ENCODE measurements at places on chromosomes 12 and 14. TPM values are rescaled to one million over a fixed set of nuclear protein-coding genes. Genes with fewer than 3 reads are reported as not detected.

- H3K4me1 ChIP-seq = peaks cover 8% of the 10 kb centered on the region
- no peak overlapping the region for H3K4me3 ChIP-seq
Observed at GRCh38 chr14:69040353-69040752, 61.3 kb upstream of the ACTN1 start.

- no peak overlapping the region for H3K4me3 ChIP-seq
- H3K36me3 ChIP-seq = no peaks in the 10 kb centered on the region
- H3K4me1 ChIP-seq = no peaks in the 10 kb centered on the region
- H3K27me3 ChIP-seq = no peaks in the 10 kb centered on the region
- no peak overlapping the region for H3K27ac ChIP-seq
Observed at GRCh38 chr12:41437563-41437962, 249.4 kb downstream of the PDZRN4 start.

GRCh38 chr14:77270361-77271112, 469 bp downstream of the NGB start:
- H3K4me1 ChIP-seq = no peaks in the 10 kb centered on the region
- no peaks in the 10 kb centered on the region for H3K36me3 ChIP-seq
- DNase-seq = no peak
- peaks cover 30% of the 10 kb centered on the region for H3K27me3 ChIP-seq
- H3K27ac ChIP-seq = no peak overlapping the region

DNA sequence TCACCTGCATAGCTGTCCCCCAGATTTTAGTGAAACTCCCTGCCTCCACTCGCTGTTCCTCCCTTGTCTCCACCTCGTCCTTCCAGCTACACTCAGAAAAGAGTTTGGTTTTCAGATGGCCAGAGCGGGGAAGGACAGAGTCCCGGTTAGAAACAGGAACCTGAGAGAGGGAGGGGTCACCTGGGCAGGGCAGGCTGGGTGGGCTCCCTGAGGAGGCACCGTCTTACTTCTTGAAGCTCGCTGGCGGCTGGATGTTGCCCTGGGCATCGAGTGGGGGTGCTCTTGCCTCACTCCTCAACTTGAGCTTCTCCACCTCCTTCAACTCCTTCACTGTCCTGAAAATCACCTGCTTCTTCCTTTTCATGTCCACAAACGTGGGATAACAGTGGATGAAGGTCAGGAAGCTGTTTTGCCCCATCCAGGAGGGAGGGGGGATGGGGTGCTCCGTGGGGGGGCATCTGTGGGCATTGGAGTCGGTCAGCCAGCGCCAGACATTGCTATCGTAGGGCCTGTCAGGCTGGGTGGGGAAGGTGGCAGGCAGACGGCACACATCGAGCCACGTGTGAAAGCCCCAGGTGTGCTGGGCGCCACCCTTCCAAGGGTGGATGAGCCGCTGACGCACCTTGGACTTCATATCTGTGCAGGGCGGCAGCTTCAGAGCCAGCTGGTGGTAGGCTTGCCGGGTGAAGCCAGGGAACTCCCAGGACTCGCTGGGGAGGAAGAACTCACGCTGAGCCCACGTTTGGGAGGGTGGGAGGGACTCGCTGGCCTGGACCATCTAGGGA, 2.0 kb downstream of the TEX52 start:
- no peaks in the 10 kb centered on the region for H3K4me1 ChIP-seq
- peaks cover 16% of the 10 kb centered on the region for H3K36me3 ChIP-seq
- H3K4me3 ChIP-seq = no peak overlapping the region
- H3K27ac ChIP-seq = no peak overlapping the region
- no peaks in the 10 kb centered on the region for H3K27me3 ChIP-seq
- DNase-seq = no peak

GRCh38 chr14:21313512-21313911, 33.6 kb downstream of the RPGRIP1 start:
- no peak for DNase-seq
- no peak overlapping the region for H3K4me3 ChIP-seq
- H3K36me3 ChIP-seq = no peaks in the 10 kb centered on the region
- H3K27ac ChIP-seq = no peak overlapping the region
- H3K4me1 ChIP-seq = peaks cover 14% of the 10 kb centered on the region
- no peaks in the 10 kb centered on the region for H3K27me3 ChIP-seq

DNA sequence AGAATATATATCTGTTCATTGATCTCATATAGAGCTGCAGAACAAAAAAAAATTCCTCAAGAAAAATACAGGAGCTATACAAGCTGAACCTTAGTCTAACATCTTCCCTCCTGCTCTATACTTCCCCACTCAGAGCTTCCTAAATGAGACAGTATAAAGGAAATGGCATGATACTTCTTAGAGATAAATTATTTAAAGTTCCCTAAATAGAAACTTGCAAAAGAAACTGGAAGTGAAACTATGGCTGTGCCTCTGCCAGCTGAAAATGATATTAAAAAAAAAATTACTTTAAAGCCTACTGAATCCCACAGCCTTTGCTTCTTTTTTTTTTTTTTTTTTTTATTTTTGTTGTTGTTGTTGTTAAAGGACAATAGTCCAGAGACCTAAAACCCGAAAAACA, 11.6 kb upstream of the NEK9 start:
- no peak for DNase-seq
- H3K27me3 ChIP-seq = no peaks in the 10 kb centered on the region
- no peak overlapping the region for H3K4me3 ChIP-seq
- peaks cover 42% of the 10 kb centered on the region for H3K4me1 ChIP-seq
- peak overlapping the region; percentile 72 for H3K27ac ChIP-seq

DNA sequence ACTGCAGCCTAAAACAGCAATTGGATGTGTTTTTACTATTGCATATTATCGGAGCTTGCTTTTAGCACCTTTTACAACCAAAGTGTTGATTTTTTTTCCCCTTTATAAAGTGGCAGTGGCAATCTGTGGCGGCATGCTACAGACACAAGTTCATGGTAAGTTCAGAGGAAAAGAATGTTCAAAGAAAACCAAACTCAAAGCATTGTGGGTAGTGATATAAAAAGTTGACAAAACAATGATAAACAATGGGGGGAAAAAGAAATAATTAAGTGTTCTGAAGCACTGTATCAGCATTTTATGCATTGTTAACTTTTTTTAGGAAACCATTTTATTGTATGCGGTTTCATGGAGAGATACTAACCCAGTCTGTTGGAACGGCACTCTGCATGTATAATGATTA, 492.0 kb upstream of the SOX5 start:
- no peaks in the 10 kb centered on the region for H3K27me3 ChIP-seq
- no peaks in the 10 kb centered on the region for H3K36me3 ChIP-seq
- DNase-seq = no peak
- no peak overlapping the region for H3K4me3 ChIP-seq

GRCh38 chr14:105929327-105930081, 403.1 kb downstream of the TMEM121 start:
- H3K36me3 ChIP-seq = no peaks in the 10 kb centered on the region
- H3K4me1 ChIP-seq = no peaks in the 10 kb centered on the region
- no peak for DNase-seq
- peaks cover 31% of the 10 kb centered on the region for H3K27me3 ChIP-seq

The AQP6 gene
- not detected for total RNA-seq

The MSI1 gene
- total RNA-seq = 0.78 TPM

The DBX2 gene
- total RNA-seq = not detected

The CPSF2 gene
- total RNA-seq = 96.2 TPM

The FSCB gene
- not detected for total RNA-seq

The SERPINA12 gene
- not detected for total RNA-seq

All from activated CD8-positive, alpha-beta T cell treated with anti-CD3 and anti-CD28 coated beads for 36 hours (primary cell).